ENCODE measurements at places on chromosomes 7 and 10.

GRCh38 chr10:77463499-77463898 lies 174.1 kb downstream of the KCNMA1 start:
- DNase-seq = peak; percentile 43

DNA sequence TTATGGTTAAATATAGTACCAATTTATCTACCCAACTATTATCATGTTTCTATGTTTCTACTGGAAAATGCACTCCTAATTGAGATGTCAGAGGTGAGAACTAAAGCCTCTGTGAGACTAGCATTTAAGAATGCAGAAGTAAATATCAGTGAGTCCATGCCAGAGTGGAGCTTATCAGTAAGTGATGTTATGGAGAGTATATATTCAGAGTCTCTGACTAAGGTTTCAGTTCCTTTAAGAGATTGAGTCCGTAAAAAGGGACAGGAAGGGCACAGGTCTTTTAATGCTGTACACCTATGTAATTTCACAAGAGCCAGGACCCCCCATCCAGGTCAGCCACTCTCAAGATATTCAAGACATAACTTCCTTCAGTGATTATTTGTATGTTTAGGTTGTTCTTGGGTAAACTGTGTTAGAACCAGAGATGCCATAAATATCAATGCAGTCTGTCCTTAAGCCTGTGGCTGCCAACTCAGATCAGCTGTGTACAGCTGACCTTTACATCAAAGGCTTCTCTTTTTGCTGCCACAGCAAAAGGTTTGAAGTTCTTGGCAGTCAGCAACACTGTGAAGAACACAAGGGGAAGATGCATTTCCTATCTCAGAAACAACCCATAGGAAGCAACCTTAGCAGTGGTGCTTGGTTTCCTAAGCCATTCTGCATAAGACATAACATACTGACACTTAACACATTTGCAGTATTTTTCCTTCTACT lies 244.8 kb downstream of the BICC1 start:
- no peak for DNase-seq

GRCh38 chr7:54711900-54712595 lies 47.0 kb downstream of the SEC61G start:
- DNase-seq = no peak

DNA sequence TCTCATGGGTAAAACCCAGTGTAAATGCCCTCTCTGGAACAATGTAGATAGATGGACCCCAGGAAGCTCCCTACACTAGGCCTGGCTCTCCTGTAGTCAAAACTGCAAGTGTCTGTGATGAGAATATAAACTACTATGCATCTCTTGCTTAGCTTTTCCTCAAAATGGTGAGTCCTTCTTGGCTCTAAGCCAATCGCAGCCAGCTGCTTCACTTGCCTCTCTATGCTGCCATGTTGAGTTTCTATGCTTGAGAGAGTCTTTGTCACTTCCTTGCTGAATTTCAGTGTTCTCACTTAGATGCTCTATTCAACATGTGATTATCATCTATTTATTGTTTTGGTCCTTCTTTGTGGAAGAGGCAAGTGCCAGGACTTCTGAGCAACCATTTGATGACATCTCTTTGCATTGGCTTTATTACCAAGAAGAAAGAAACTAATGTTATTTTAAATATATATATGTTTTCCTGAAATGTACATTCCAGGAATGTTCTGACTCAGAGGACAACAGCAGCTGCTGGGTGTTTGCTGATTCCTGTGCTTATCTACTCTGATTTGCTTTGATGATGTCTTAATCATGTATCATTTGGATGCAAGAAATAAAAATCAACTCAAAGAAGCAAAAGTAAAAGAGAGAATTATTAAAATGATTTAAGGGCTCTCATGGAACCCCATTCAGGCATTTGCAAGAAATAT lies 16.6 kb downstream of the TAS2R40 start:
- no peak for DNase-seq

- no peak for DNase-seq
Observed at GRCh38 chr10:96671211-96671890, 49.0 kb downstream of the PIK3AP1 start.

DNA sequence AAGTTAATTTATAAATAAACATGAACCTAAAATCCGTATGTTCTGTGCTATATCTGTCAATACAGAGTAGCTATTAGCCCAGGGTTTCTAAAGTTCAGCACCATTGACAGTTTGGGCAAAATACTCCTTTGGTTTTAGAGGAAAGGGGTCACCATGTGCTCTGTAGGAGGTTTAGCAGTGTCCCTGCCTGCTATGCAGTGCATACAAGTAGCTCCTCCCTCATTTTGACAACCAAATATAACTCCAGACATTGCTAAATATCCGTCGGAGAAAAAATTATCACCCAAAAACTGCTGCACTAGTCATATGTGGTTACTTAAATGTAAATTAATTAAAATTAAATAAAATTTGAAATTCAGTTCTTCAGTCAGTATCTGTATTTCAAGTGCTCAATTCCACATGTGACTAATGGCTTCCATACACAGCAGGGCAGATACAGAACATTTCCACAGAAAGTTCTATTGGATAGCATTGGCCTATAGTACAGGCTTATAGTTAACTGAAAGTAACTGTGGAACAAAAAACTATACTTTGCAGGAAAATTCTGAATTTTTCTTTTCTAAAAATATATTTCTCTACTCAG lies 6.4 kb downstream of the UPF2 start:
- no peak for DNase-seq

DNA sequence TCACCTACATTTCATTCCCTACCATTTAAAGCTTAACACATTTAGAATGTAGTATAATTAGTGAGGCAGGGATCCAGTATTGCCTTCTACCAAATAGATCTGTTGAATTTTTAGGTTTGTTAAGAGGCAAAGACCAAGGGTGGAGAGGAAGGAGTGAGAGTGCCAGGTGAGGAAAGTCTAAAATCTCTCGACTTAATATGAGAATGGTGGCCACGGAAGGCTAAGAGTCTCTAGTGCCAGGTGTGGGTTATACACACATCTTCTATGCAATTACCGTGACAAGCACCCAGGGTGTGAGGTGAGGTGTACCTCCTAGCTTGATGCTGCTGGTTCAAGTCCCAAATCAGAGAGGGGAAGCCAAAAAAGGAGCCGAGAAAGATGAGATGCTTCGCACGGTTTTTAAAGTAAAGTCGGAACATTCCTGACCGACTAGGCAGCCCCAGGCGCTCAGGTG lies 439 bp downstream of the IQUB start:
- DNase-seq = peak; percentile 87

DNA sequence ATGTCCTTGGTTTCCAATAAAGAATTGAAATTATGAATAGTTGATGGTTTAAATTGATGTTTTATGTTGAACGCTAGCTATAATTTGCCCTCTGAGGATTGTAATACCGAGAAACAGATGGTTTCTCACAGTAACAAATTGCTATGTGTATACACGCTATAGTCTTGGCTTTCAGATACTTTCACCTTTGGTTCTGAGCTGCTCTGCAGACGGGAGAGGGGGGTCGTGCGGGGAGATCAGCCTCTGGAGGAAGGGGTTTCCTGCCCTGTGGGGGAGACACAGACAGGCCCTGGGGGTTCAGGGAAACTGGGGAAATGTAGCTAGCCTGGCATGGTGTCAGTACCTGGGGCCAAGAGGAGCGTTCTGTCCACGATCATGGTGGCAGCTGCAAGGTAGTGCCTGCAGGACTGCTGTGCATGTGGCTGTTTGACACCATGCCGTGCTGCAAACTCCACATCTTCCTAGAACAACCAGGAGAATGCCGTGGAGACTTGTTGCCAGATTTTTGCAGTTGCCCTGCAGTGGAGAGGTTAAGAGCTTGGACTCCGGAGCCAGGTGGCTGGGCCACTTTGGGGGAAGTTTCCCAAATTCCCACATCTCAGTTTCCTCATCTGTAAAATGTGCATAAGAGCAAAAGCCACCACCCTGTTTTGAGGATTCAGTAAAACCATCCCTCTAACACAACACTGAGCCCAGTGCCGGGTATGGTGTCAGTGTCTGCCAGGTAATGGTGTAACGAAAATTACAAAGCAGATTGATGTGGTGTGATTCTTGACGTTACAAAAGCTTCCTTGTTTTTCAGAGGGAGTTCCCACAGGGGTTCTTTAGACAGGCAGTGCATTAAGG lies 167.9 kb downstream of the CUX1 start:
- DNase-seq = no peak

All from DMS53 (cell line).